AG04450 (cell line): ENCODE measurements at places on chromosomes 1 and 21.
A peak's percentile ranks its signal among the peaks of the same experiment; 100 is the strongest.

DNA sequence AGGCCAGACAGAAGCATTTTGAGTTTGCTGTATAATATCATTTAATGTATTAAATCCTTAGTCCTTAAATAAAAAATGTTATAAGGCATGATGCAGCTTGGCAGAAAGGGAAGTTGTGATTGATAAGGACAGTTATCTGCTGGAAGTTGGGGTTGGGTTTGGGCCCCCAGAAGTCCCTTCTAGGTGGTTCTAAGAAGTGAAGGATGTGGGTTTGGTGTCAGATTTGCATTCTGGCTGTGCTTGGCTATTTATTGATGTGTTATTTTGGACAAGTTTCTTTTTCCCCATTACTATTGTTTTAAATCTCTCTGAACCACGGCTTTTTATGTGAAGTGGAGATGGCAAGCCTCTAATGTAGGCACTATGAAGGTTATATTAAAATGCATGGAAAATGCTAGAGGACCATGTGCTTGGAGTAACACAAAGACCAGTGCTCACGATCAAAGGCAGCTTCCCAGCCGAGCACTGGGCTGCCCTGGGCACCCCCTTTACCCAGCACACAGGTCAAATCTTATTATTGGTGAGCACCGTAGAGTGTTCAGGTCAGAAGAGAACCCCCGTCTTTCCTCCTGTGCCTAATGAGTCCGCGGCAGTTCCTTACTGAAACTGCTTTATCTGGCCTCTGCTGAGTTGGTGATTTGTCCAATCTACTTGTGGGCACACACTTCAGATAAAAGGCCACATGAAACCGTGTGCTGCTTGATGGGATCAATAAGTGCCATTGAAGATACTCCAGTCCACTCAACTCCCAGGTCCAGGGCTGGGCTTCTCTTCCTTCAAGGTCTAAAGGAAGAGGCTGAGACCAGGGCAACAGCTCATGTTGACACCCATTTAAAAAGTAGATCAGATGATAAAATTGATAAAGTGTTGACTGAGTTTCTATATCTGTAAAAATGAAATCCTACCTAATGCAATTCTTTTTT, 212.0 kb downstream of the PRDM2 start:
- no peak for DNase-seq

- peak; percentile 67 for DNase-seq
Observed at GRCh38 chr21:38811257-38811656, 5.5 kb downstream of the ETS2 start.

DNA sequence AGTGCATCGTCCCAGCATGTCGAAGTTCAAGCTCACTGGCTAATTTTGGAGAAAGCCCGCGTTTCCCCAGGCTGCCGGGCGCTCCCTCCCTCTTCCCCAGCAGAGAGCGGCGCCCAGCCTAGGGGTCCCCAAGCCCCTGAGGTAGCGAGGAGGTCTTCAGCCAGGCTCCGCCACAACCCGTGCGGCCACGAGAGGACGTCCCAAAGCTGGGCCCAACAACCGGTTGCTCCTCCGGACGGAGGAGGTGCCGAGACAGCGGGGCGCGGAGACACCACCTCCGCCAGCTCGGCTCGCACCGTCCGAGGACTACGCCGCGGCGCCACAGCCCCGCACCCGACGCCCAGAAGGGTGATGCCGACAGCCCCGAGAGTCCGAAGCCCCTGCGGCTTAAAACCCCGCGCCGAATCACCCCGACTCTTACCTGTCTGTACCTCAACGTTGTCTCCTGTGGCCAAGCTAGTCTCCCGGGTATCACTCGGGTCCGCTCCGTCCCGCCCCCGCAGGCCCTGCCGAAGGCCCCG, at the start of gene DENND2C:
TSS of gene DENND2C (minus strand) at position 488 of the 521 bp plus-strand sequence. CDS start 44,065 bp downstream, outside the sequence.
- no peak for DNase-seq

GRCh38 chr1:28526886-28527285, 21.0 kb downstream of the RCC1 start:
- no peak for DNase-seq

DNA sequence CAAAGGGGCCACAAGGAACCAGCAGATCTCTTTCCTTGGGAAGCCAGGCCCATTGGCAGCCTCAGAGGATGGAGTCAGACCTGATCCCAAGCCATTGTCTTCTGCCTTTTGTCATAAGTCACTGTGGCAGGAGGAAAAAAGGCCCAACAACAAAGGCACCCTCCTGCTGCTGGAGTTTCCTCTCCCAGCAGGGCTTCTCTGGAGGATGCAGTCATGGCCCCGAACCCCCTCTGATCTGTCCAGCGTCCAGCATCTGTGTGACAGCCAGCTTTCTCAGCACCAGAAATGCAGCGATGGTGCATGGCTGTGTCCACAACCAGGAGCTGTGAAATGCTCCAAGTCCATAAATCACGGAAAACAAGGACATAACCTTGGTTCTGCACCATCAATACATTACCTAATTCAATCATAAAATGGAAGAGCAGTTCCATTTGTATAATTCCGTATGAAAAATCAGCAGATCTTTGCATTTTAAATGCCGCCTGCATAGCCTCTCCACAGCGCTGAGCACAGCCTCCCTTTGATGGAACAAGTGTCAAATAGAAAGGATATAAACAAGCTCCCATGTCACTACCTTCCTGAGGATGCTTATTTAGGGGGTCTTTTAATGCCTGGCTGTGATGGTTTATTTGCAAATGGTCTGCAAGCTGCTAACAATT, 30.6 kb downstream of the AJAP1 start:
- DNase-seq, result no peak

DNA sequence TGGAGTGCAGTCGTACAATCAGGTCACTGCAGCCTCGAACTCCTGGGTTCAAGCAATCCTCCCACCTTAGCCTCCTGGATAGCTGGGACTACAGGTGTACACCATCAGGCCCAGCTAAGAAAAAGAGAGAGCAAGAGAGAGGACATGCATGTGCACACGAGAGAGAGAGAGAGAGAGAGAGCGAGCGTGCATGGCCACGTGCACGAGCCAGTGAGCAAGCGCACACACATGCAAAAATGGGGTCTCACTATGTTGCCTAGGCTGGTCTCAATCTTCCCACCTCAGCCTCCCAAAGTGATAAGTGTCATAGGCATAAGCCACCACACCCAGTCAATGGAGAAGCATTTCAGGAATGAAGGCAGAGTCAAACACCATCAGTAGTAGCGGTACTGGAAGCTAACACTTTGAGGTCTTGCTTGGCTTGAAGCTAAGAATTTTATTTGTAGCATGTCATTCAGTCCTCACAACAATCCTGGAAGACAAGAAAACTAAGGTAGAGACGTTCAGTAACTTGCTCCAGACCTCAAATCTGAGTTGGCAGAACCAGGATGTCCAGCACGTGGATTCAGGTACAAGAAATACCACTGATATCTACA, 14.5 kb downstream of the GNB1 start:
- DNase-seq, result no peak

DNA sequence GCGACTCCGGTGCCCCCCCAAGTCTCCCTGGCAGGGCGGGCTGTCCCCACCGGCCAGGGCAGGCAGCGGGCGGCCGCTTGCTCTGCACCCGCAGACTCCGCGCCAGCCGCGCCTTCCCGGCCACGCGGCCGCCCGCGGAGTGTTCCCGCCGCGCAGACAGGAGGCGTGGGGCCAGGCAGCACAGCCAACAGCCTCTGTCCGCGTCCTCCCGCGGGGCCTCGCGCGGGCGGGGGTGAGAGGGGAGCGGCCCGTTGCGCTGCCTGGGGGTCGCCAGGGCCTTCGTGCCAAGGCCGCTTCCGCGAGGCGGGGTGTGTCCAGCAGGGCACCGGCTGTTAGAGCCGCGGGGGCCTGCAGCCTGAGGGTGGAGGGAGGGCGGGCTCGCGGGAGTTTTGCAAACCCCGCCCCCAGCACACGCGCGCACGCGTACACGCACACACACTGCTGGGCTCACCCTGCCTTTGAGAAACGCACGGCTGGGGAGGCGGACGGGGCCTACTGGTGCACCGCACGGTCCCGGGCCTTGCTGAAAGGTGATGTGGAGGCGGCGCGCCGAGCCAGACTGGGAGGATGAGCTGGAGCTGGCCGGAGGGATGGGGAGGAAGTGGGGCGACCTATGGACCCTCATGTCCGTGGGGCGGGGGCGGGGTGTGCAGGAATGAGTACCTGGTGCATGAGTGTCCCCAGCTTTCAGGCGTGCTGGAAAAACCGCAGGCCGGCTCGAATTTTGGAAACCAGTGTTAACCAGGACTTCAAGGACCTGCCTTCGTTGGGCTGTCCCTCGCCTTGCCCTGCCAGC, 41.5 kb downstream of the KIAA1614 start:
- peak; percentile 8 for DNase-seq

- no peak for DNase-seq
Observed at GRCh38 chr1:59013276-59013927, 229.6 kb upstream of the JUN start.

DNA sequence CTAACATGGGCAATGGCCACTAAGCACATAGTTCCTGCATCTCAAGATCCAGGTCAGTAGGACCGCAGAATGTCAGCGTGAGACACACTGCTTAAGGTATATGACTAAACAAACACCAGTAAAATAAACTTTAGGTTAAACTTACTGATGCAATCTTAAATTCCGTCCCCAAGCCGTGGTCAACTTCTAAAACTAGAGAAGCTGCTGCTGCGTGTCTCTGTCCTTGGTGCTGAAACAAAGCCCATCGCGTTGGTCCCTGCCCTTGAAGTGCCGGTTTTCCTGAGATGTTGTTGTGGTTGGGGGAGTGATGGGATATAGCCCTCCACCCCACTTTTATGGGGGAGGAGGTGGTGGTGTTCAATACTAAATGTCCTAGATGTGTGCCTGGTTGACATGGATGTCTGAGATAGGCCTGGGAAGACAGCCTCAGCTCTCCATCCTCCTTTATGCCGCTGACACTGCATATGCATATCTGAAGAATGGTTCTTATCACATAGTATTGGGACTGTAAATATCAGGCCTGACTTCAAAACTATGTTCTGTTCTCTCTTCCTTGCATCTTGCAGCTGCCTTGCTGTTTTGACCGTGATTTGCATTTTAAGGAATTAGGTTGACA, 72.0 kb upstream of the KCNA3 start:
- DNase-seq, result peak; percentile 1

GRCh38 chr1:21287905-21288514, 2.3 kb downstream of the ECE1 start:
- no peak for DNase-seq

DNA sequence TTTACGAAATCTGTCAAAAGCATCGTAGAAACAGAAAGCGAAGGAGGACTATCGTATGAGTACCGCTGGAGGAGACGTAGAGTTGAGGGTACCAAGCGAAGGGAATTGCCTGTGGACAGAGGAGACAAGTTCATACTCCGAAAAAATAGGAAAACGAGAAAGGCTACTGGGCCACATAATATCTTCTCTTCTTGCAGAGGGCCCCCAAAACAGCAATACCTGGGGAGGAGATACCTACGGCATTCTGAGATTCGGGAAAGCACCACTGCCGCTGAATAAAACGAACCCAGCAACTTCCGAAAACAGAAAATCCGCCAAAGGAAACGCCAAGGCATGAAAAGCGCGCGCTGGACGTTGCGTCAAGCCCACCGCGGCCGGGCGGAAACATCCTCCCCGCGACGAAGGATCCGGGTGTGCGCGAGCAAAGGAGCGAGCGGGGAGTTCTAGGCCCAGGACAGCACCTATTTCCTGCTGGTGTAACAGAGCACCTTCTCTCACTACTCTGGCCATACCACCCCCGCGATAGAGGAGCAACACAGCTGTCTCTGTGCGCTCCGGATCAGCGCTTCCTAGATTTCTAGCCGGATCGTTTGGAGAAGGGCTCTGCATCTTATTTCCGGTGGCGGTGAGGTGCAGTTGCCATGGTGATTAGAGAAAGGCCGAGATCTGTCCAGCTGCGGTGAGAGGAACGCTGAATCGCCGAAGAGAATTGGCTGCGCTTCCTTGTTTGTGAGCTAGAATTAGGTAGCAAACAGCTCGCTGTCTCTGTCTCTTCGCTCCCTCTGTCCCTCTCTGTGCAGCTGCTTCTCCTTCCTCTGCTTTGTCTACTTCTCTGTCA, at the start of the genes EFCAB7 and ITGB3BP:
TSS of gene EFCAB7 (plus strand) at position 635 of the 838 bp plus-strand sequence. CDS start 2,048 bp downstream, outside the sequence.
TSS of gene ITGB3BP (minus strand) at position 335 of the 838 bp plus-strand sequence. CDS start at position 243, 92 bp downstream.
- peak; percentile 88 for DNase-seq

GRCh38 chr1:26429721-26430120, 2.4 kb upstream of the DHDDS start:
- no peak for DNase-seq

DNA sequence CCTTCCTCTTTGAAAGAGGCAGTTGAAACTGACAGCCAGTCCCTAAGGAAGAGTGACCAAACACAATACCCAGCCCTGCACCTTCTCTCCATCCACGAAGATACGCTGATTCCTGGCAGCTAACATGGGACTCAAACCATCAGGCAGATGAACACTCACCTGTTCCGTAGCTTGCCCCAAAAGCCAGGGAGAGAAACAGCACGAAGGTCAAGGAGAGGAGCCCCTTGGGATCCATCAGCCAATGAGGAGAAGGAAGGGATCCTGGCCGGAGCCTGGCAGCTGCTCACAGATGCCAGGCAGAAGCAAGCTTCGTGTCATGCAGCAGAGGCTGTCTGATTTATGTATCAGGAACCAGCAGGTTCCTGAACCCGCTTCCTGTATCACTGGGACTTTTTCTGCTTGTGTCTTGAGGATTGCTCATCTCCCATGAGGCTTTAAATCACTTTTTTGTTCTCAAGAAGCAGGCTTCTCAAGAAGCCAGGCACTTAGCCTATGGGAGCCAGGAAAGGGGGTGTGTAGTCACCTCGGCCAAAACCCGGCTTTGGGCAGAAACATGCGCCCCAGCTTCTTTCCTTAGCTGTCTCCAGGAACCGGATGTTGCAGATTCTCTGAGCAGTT, at the start of gene SLAMF1:
TSS of gene SLAMF1 (minus strand) at position 334 of the 618 bp plus-strand sequence. CDS start at position 235, 99 bp downstream.
- no peak for DNase-seq

DNA sequence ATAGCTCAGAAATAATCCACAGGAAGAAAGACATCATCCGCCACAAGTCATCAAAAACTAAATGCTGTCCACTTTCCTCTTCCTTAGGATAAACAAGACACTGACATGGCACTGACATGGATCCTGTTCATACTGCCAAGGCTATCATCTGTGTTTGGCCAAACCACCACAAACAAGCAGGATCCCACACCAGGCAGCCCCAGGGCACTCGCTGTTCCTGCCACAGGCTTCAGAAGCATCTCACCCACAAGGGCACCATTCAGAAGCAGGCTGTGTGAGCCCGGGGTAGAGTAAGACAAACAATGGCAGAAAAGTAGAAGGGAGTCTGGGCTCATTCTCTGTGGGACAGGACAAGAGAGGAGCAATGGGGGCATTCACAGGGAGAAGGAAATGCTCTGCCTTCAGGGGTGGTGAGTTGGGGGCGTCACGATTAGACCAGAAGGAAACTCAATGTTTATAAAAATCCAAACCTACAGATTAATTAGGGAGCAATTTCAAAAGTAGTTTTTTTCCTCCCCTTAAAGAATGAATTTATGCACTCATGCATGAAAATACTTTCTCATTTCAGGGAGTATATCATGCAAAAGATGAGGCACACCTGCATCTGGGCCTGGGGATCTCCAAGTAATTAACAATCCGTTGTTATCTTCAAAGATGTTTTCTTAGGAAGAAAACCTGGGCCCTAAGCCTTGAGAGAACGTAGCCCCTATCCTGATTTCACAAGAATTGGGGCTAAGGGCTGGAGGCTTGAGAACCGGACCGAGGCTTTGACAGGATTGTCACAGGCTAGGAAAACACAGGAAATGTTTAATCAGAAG, 43.3 kb upstream of the ATP1A1 start:
- no peak for DNase-seq
